Activated CD4-positive, alpha-beta T cell treated with anti-CD3 and anti-CD28 coated beads for 36 hours (primary cell): ENCODE measurements at places on chromosomes 5 and 9. TPM values are rescaled to one million over a fixed set of nuclear protein-coding genes. Genes with fewer than 3 reads are reported as not detected.
A peak's percentile ranks its signal among the peaks of the same experiment; 100 is the strongest.

The BAAT gene
- total RNA-seq, result 0.07 TPM

DNA sequence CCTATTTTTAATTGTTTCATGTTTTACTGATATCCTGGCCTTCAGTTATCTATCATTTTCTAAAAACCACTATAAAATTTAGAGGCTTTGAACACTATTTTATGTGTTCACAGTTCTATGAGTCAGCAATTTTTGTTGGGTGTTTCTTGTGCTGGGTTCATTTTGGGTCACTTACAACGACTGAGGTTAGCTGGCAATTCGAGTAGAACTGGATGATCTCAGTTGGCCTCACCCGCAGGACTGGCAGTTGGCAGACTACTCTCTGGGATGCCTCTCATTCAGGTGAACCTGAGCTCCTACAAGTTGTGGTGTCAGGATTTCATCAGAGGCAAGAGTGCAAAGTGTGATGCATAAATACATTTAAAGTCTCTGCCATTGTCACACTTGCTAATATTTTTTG is 151.0 kb upstream of the PAPPA start:
- DNase-seq, result no peak

The LRRC8A gene
- total RNA-seq, result 14.9 TPM

DNA sequence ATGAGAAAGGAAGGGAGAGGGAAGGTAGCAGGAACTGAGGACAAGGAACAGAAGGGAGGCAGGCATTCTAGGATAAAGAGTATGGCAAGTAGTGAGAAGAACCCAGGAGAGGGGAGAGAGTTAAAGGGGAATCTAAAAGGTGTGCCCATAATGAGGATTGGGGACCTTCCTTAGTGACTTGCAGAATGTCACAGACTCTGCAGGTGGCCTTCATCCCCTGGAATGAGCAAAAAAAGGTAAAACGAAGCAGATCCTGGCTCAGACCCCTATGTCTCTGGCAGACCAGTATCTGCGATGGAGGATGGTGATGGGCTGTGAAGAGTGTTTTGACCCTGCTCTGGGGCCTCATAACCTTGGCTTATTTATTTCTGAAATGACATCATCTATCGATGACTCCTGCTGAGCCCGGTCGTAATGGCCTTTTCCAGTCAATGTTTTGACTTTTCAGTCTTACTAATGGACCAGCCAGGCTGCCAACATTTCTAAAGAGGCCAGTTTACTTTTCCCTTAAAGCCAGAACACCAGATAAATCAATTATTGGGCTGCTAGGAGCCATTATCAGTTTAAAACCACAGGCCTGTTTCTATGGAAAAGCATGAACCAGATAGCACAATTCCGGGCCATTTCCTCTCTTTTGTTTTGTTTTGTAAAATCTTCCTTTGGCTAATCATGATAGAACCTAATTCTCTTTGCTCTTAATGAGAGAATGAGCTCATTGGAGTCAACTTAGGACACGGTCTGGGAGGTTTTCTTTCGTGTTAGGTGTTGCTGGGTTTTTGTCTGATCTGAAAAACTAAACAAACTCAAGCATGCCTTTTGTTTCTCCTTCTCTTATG is 3.1 kb downstream of the TMOD1 start:
- DNase-seq, result no peak

GRCh38 chr5:14416621-14417275 is 164.8 kb upstream of the OTULINL start:
- DNase-seq, result no peak

GRCh38 chr5:74541381-74541781 is 99.1 kb downstream of the ENC1 start:
- no peak for DNase-seq

DNA sequence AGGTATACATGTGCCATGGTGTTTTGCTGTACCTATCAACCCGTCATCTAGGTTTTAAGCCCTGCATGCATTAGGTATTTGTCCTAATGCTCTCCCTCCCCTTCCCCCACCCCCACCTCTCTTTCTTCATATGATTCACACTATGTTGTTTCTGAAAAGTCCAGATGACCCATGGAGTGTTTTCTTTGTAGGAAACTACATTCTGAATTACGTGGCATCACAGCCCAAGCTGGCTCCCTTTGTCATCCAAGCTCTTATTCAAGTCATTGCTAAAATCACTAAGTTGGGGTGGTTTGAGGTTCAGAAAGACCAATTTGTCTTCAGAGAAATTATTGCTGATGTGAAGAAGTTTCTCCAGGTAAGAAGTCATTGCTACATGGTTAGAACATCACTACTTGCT is 30.4 kb downstream of the RANBP17 start:
- no peak for DNase-seq

GRCh38 chr5:172059661-172060100 is 53.2 kb upstream of the FBXW11 start:
- no peak for DNase-seq

The CENPH gene
- 98.3 TPM for total RNA-seq

The MLANA gene
- total RNA-seq, result not detected

DNA sequence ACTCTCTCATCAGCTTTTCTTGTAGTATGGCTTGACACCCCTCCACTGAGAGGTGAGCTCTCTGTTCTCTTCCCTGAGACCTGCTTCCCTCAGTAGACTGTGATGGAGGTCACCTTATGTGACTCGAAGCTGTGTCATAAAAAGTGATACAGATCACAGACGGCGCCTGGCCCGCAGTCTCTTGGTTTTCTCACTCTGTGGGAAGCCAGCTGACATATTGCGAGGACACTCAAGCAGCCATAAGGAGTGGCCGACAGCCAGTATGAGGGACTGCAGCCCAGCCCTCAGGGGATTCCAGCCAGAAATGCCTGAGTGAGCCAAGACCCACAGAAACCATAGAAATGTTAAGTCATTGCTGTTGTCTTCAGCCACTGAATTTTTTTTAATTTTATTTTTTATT is 38.0 kb downstream of the GADD45G start:
- no peak for DNase-seq

GRCh38 chr5:81265101-81265500 is 32.0 kb downstream of the CKMT2 start:
- DNase-seq, result no peak

DNA sequence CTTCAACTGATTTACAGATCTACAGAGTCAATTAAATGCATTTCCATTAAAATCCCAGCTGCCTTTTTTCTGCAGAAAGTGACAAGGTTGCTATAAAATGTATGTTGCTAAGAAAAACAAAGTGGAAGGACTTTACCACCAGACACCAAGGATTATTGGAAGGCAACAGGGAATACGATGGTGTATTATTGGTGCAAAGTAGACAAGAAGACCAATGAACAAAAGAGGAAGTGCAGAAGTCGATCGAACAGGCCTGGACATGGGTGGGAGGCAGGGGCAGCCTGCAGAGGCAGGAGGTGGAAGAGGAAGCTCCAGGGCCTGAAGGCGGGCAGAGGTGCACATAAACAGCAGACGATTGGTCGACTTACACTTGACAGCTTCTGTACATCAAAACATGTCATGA is 10.6 kb upstream of the SLC6A19 start:
- DNase-seq, result no peak

DNA sequence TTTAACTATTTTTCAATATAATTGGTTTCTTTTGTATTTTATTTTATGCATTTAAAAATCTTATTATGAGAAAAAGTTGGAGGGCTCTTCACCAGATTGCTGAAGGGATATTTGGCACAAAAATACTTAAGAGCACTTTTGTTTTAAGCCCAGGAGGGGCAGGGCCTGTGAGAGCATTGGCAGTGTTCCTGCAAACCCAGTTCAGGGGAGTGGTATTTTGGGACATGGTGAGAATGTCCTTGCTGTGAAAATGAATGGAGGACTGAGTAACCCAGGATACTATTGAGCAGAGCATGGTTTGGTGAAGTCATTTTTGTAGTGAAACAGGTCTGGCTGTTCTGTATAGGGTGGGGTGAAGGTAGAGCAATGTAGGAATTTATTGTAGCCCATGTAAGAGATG is 121.4 kb downstream of the KCTD16 start:
- no peak for DNase-seq

GRCh38 chr5:148902478-148902877 is 76.1 kb downstream of the ADRB2 start:
- no peak for DNase-seq

The GRM6 gene
- total RNA-seq, result not detected

- DNase-seq, result peak; percentile 65
Measured at GRCh38 chr9:125632321-125633115, 74.5 kb downstream of the MAPKAP1 start.

The IL12B gene
- not detected for total RNA-seq

The ACTBL2 gene
- total RNA-seq, result not detected

The GLRA1 gene
- not detected for total RNA-seq

The GOLGA2 gene
- total RNA-seq, result 28.4 TPM

The RAD23B gene
- total RNA-seq, result 188 TPM

The PAEP gene
- not detected for total RNA-seq

- peak; percentile 29 for DNase-seq
Measured at GRCh38 chr5:88269222-88269771, 652 bp upstream of the TMEM161B start.

DNA sequence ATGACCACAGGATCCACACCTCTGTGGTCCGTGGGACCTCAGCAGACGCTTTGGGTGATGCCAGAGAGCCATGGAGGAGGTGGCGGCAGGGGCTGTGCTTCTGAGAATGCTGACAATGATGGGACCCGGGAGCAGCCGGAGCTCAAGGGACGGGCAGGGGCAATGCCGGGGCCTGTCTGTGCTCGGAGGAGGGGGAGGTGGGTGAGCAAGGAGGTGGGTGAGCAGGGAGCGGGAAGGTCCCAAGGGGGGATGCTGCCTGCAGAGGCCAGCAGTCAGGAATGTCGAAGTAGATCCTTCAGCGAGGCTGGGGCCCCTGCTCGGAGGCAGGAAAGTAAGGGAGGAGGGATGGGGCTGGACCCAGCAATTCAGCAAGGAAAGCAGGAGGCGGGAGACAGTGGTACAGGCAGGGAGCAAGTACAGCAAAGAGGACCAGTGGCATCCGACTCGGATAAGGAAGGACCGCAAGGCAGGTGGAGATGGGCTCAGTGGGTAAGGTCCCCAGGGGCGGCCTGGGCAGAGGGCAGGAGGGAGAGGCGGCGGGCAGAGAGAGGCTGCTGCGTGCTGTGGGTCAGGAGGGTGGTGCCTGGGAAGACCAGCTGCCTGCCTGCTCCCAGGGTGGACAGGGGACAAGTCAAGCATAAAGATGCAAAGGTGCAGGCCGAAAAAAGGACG is 49.0 kb downstream of the ADAMTS2 start:
- DNase-seq, result no peak

DNA sequence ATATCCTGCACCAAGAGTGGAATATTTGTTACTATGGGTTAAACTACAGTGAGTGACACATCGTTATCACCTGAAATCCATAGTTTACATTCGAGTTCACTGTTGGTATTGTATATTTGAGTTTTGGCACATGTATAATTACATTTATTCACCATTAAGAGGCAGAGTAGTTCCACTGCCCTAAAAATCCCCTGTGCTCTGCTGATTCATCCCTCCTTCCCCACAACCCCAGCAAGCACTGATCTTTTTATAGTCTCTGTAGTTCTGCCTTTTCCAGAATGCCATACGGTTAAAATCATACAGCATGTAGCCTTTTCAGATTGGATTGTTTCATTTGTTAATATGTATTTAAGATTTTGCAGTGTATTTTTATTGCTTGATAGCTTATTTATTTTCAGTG is 495.2 kb downstream of the DIRAS2 start:
- no peak for DNase-seq

DNA sequence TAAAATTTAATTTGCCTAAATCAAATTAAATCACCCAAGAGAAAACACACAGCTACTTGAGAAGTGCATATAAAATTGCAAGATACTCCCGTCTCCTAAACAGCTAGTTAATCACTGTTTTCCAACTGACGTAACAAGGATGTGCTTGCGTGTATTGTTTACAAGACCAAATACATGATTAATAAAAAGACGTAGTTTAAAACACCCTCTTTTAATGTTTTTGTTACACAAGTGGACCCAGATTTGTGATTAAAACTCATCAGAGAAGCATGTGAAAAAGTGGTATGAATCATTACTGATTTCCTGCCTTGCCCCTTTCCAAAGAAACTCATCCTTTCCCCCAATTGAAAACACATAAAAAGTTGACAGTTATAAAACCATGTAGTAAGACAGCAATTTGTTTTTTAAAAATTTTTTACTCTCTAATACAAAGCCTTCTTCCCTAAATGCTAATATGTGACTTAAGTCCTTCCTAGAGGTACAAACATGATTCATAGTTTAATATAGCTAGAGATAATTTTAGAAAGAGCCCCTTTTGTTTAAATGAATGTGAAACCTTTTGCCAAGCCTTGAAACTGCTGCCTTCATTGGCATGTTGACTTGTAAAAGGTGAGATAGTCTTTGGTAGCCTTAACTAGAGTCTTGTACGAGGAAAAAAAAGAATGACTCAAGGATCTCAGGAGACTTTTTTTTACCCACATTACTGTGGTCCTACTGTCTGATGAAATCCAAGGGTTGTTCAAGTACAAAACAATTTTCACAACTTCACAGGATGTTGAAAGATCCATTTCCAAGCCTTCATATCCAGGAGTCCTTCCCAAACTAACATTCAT is 61.4 kb upstream of the FST start:
- DNase-seq, result no peak

- DNase-seq, result no peak
Measured at GRCh38 chr5:93304456-93305250, 276.4 kb downstream of the NR2F1-AS1 start.

GRCh38 chr9:27866741-27867140 is 293.5 kb upstream of the C9orf72 start:
- DNase-seq, result no peak

- peak; percentile 38 for DNase-seq
Measured at GRCh38 chr5:54944364-54944763, 41.0 kb downstream of the ESM1 start.

- no peak for DNase-seq
Measured at GRCh38 chr5:139660923-139661814, 13.0 kb downstream of the CXXC5 start.

GRCh38 chr5:104385906-104386305 is 823.3 kb upstream of the NUDT12 start:
- DNase-seq, result no peak

GRCh38 chr5:180352116-180353047 is 754 bp downstream of the GFPT2 start:
- DNase-seq, result no peak

GRCh38 chr5:151772029-151772845 is 483 bp downstream of the G3BP1 start:
- peak; percentile 61 for DNase-seq

- DNase-seq, result no peak
Measured at GRCh38 chr5:126732716-126733115, 44.2 kb upstream of the LMNB1 start.

GRCh38 chr5:88882276-88883038 is 527 bp downstream of the MEF2C start:
- DNase-seq, result no peak

The LRRC70 gene
- 0.64 TPM for total RNA-seq

The IFNB1 gene
- total RNA-seq, result 2.2 TPM

GRCh38 chr5:168334695-168335094 is 43.2 kb downstream of the WWC1 start:
- DNase-seq, result no peak

- DNase-seq, result peak; percentile 75
Measured at GRCh38 chr5:149831492-149831891, 101.4 kb downstream of the PPARGC1B start.

- DNase-seq, result no peak
Measured at GRCh38 chr5:88955403-88955802, 72.4 kb upstream of the MEF2C start.

The ZCCHC10 gene
- total RNA-seq, result 25.7 TPM

- DNase-seq, result no peak
Measured at GRCh38 chr5:77707791-77708190, 68.3 kb downstream of the TBCA start.

GRCh38 chr5:149152317-149152746 is 11.0 kb downstream of the ABLIM3 start:
- no peak for DNase-seq
